Aorta (tissue), 5 donors: ENCODE measurements at places on chromosomes 11 and 22. TPM values are rescaled to one million over a fixed set of nuclear protein-coding genes. Genes with fewer than 3 reads are reported as not detected.

DNA sequence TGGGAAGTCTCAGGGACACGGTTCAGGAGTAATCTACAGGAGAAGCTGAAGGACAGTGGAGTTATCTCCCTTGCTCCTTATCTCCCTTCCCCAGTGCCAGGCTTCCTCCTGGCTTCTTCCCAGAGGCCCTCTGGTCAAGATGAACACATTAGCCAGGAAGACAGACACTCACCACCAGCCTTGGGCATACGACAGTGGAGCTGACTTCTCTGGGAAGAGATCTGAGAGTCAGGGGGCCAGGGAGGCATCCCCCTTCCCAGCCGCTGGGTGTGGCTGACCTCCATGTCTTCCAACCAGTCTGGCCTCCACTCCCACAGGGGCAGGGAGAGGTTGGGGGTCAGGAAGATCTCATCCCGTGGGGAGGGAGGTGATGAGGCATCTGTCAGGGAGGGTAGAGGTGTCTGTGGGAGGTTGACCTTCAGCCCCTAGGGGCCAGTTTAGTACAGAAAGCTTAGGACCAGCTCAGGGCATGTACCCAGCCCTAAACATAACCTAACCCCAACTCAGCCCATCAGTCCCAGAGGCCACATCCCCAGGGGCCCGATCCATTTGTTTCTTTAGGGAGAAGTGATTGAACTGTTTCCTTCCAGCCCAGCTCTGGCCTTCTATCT is 12.7 kb downstream of the ROBO4 start:
- DNase-seq: no peak

DNA sequence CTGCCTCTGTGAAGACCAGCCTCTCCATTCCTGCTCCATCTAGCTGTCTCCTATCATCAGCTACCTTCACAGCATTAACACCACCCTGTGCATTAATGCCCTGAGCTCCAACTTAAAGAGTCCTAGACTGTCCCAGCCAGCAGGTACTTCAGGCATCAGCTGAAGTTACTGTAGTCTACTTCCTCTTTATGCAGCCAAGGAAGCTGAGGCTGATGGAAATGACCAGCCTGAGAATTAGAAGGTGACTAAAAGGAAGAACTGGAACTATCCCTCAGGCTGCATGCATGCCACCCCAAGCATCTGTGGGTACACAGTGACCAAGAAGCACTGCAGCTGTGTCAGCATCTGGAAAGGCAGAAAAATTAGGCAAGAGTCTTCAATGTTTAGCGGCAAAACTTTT is 28.2 kb downstream of the MS4A10 start:
- no peak for DNase-seq

- no peak for DNase-seq
These were observed 32.0 kb downstream of the OR5A2 start for GRCh38 chr11:59394186-59394585.

GRCh38 chr11:92916299-92916698 is 53.2 kb upstream of the MTNR1B start:
- DNase-seq: no peak

DNA sequence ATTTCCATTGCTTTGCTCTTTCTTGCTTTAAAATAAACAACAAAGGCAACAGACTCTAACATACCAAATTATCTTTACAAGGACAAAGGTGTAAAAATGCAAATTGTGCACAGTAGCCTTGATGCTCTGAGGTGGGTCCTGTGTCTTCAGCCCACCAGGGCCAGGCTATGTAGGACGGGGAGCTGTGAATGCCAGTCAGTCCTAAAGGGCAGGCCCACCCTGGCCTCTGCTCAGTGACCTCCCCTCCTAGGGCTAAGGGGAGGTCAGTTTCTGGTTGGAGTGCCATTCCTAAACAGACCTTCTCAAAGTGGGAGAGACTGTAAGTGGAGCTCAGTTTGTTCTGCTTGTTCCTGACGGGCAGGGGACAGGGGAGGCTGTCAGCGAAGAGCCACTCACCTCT is 78.0 kb upstream of the SUSD2 start:
- DNase-seq: peak; percentile 17

DNA sequence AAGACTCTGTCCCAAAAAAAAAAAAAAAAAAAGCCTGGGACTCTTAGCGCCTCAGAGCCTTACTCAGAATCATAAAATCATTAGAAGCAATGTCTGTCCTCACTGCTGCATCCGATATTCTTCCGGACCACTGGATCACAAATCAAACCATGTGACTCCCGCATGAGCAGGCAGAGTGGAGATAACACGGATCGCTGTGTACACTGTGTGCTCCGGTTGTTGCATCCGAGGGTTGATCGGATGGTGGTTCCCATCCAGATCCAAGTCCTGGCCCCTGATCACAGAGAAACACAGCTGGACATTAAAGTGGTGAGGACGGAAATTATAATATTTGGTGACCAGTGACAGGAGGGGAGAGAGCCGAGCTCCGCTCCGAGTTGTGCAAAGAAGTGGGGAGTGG is 9.7 kb upstream of the TXNRD2 start:
- DNase-seq: no peak

GRCh38 chr11:394034-394857 is at the start of gene PKP3:
Gene PKP3, plus strand, starts transcription at chr11:394209. Its CDS starts 84 bp downstream, at chr11:394293.
- no peak for DNase-seq

The PATZ1 gene
- total RNA-seq: 14.1 TPM

The DERL3 gene
- 1.9 TPM for total RNA-seq

- DNase-seq: no peak
These were observed 89.7 kb downstream of the ZC3H12C start for GRCh38 chr11:110182886-110183285.

The ZNHIT2 gene
- total RNA-seq: 4.1 TPM

DNA sequence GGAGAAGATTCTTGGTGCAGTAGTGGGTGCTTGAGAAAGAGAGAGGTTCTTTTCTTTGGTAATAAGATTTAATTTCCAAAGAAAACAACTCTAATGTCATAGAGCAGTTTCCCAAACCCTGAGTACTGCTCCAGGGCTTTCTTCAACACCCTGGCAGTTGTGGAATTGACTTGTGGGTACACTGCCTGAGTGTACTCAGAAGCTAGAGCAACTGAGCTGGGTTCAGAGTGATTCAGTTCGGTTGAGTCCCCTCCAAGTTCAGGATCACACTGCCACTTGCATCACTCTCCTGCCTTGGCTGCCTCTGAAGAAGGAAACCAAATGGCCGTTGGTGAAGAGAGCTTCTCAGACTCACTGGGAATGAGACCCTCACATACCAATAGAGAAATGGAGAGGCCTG is 5.3 kb downstream of the DMC1 start:
- no peak for DNase-seq

GRCh38 chr11:1277936-1278512 is 31.4 kb downstream of the TOLLIP start:
- DNase-seq: no peak

GRCh38 chr22:26556904-26557303 is 33.0 kb downstream of the TPST2 start:
- DNase-seq: no peak

- DNase-seq: no peak
These were observed 14.1 kb downstream of the LARGE2 start for GRCh38 chr11:45936511-45937054.

- no peak for DNase-seq
These were observed 49.3 kb downstream of the ATXN10 start for GRCh38 chr22:45720839-45721378.

GRCh38 chr11:44694443-44694842 is 32.3 kb upstream of the TSPAN18 start:
- DNase-seq: no peak

DNA sequence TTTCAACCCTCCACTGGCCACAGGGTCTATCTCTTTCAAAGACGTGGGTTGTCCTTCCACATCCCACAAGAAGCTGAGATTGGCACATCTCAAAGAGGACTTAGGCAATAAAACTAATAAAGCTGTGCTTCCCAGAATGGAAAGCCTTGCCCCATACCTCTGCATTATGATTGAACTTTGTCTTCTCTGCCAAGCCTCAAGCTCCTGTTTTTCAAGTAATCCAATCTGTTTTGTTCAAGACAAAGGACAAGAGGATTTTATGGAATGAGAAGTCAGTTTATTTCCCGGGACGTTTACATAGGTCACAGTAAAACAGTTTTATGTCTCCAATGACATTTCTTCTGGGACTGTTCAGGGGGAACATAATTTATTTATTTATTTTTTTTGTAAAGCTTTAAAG is 108.4 kb downstream of the GALNT18 start:
- DNase-seq: no peak

The FEN1 gene
- total RNA-seq: 6.9 TPM

GRCh38 chr11:30580573-30580972 is 5.6 kb downstream of the MPPED2 start:
- DNase-seq: no peak

The FAM181B gene
- total RNA-seq: 1.7 TPM

GRCh38 chr22:45544588-45545170 is 42.0 kb downstream of the FBLN1 start:
- no peak for DNase-seq

The OR51I1 gene
- total RNA-seq: 0.42 TPM

GRCh38 chr22:45877651-45878050 is 99.3 kb downstream of the WNT7B start:
- no peak for DNase-seq

The BDNF gene
- total RNA-seq: 0.75 TPM

The SLC22A8 gene
- not detected for total RNA-seq

The SLC22A12 gene
- not detected for total RNA-seq

- DNase-seq: no peak
These were observed 3.9 kb downstream of the ACP2 start for GRCh38 chr11:47244448-47245350.

The ABCC8 gene
- 2.5 TPM for total RNA-seq

DNA sequence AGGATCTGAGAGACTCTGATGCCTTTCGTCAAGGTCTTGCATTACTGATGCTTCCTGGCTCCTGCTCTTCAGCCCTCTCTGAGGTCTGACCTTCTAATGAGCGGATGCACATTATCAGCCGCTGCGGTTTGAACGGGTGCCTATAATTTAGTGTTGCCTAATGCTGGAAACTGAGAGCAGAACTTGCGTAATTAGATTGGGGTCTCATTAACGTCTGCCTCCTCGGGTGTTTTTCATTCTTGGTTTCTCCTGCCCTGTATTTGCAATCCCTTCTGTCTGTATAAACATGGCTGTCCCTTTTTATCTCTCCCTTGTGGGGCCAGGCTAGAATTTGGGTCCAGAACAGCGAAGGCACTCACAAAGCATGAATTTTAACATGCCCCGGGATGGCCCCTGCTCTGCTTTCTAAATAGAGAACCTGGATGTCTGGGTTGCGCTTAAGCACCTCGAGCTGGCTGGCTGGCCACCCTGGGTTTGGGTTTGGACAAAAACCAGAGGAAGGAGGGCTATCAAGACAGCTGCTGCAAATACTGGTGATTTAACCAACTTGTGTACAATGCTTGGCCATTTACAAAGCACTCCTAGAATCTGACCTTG is 118.6 kb downstream of the TIMP3 start:
- no peak for DNase-seq

DNA sequence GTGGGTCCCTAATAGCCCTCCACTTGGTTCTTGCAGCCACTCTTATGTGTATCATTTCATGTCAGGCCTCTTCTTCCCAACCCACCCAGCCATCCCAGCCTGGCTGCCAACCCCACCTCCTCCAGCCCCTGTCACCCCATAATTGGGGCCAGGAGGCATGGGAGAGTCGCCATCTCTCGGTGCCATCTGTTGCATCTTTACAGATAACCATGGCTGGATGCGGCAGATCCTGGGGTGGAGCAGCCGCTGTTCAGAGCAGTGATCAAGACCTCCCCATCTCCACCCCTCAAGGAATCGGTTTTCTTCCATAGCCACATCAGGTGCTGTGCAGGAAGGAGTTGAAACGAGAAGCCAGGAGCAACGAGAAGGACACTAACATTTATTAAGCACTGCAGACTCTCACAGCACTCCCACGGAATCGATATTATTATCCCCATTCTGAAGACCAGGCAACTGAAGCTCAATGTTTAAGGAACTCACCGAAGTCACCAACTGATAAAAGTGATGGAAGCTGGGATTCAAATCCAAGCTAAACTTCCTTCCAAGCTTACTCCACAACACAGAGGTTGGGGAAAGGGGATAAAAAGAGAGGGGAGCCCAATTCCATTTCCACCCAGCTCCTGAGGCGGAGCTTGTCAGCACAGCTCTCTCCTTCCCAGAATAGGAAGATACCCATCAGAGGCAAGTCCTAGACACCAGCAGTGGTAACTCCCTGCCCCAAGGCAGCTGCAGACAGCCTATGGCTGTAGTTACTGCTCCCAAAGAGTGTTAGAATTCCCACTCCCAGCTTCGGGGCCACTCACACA is 2.7 kb downstream of the SLC43A1 start:
- DNase-seq: no peak

DNA sequence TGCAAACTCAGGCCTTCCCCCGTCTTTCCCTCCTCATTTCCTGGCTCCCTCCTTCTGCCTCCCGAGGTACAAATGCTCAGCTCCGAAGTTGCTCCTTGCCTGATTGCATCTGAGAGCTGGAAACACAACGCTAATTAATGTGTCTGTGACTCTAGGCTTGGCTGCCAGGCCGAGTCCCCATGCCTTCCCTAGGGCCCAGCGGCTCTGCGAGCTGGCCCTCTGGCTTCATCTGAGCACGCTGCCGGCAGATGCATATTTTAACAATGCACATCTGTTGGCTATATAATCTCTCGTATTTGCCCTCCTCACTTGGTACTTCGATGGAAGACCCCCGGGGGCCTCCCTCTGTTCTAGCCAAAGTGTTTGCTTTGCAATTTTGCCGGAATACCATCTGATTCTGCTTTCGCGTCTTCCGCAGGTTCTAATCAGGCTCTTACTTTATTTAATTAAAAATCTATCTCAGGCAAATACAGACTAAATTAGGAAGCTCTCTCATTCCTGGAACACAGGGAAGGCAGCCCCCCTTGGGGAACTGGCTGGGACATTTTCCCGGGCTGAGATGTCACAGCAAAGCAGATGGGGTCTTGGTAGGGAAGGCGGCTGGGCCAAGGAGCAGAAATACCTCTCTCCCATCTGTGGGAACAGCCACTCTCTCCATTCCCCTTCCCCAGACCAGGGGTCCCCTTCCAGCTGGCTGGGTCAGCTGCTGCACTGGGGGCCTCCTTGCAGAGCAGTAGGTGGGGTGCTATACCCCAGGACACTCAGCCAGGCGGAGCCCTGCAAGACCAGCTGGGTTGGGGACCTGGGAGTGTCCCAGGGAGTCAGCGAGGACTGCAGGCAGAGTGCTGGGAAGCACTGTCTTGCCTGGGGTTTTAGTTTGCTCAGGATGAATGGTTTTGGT is 162.8 kb downstream of the ST3GAL4 start:
- DNase-seq: peak; percentile 19

The DDX10 gene
- total RNA-seq: 18.8 TPM

The DCPS gene
- 9.0 TPM for total RNA-seq

The OR2D2 gene
- total RNA-seq: not detected

The TMPRSS5 gene
- 1.8 TPM for total RNA-seq

GRCh38 chr11:32758291-32758690 is 36.2 kb downstream of the CCDC73 start:
- no peak for DNase-seq

The PDGFD gene
- 66.5 TPM for total RNA-seq

- DNase-seq: no peak
These were observed 37.0 kb downstream of the GAB2 start for GRCh38 chr11:78380615-78381051.
